ENCODE measurements at places on chromosomes 6 and 20.

- DNase-seq, result no peak
Observed at GRCh38 chr6:34816635-34817301, 24.9 kb downstream of the BLTP3A start.

GRCh38 chr20:58583176-58583575 lies 67.9 kb upstream of the STX16 start:
- no peak for DNase-seq

GRCh38 chr6:152634773-152635172 lies 2.4 kb downstream of the SYNE1 start:
- no peak for DNase-seq

DNA sequence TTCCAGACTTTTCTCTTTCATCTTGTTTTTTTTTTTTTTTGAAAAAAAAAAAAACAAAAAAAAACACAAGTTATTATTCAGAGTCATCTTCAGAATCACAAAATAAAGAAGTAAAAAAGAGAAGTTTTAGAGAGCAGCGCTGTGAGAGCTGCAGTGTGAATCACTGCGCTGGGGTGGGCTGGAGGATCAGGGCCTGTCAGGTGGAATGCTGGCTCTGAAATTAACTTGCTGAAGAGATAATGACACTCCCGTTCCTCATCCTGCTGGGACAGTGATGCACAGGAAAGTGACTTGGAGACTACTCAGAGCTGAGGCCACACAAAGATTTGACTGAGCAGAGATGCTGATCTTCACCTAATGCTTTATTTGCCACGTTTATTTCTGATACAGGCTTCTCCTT lies 42.7 kb upstream of the CLDN20 start:
- DNase-seq, result no peak

- no peak for DNase-seq
Observed at GRCh38 chr6:14129575-14129974, 12.0 kb downstream of the CD83 start.
